Fibroblast of skin of abdomen (primary cell): ENCODE measurements at places on chromosomes 12 and 14.

DNA sequence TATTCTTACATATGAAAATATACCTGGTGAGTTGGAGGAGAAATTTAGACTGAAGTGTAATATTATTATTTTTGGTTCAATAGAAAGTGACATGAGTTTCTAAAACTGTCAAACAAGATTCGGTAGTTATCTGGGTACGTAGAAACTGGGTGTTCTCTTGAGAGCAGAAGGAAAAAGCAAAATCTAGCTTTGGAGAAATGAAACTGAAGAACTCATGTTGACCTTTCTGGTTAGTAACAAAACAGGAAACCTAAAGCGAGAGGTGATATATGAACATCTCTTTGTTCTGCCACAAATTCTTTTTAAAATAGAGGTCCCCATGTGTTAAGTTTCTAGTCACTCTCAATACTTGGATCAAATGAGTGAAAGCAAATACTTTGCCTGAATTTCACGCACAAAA is 401.7 kb downstream of the TRHDE start:
- no peak for DNase-seq

DNA sequence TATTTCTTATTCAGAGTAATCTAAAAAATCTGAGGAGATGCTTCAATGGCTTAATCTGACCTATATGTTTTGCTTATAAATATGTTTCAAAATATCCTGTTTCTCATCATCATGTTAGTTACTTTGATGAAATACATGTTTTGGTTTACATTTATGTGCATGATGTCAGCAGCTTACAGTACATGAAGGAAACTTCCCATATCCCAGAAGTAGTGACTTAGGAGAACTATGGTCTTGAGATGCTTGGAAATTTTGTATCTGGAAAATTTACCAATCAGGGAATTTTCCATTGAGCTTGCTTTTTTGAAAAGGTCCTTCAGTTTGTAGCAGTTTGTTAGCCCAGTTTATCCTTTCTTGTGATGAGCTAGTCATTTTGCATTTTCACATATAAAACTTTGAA is 73.3 kb downstream of the RASSF8 start:
- no peak for DNase-seq

DNA sequence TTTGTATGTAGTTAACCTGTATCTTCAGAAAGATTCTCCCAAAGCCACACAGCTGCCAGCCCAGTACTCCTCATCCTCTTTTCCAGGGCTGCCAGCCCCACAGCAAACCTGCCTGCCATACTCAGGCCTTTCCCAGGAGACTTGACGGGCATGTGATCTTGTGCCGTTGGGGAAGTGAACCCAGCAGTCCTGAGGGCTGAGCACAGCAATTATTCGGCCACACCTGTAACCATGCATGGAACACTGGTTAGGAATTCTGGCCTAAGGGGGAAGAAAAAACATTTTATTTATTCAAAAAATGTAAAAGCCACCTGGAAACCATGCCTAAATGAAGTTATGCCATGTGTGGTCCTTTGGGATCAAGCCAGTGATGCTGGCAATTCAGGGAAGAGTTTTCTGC is 145.3 kb downstream of the GRIN2B start:
- DNase-seq, result no peak

DNA sequence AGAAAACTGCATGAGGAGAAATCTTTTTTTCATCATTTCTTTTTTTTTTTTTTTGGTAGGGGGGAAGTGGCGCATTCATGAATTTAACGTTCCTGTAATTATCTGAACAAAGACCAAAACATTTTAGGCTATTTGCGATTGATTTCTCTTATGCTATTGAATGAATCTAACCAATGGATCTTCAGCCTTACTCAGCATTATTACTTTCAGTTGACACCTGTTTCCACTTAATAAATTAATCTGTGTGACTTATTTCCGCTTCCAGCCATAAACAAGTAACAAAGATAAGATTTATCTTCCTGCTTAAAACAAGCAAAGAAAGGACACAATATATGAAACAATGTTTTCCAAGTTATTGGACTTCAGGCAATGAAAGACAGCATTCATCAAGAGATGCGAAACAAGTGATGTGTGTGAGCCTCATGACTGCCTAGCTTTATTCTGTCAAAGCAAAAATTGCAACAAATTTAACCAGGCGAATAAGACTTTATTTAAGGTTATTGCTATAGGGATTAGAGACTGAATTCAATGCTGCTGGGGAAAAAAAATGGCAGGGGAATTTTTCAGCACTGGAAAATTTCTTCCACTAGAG is 1026.9 kb downstream of the LRFN5 start:
- DNase-seq, result no peak

DNA sequence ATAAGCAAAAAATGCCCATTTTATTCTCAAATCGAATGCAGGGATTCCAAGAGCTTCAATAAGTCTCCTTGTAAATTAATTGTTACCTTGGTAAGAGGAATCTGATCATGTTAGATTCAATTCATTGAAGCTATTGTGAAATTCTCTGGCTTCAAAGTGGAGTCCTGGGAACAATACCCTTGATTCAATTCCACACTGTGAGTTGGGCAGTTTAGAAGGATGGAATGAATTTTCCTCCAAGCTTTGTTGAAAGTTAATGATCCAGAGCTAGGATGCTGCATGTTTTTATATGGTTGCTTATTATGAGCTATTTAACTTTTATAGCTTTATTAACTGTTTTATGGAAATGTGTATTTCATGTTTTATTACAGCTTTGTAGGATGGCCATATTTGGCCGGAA is 89.9 kb upstream of the IGF1 start:
- no peak for DNase-seq

DNA sequence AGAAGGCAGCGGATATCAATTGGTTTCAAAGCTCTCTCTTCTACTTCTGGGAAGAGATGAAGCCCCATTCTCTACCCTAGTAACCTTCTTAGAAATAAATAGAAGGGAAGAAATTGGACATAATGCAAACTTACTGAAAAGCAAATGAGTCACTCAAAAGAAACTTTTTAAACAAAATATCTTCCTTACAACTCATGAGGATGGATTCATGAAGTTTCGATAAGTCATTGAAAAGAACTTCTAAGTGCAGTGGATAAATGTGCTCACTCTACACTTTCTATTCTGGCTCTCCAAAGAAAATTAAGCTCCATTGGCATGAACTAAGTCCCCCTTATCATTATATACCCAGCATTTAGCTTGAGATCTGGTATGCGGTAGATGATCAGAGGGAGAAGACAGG is 899.5 kb downstream of the RPS29 start:
- no peak for DNase-seq

GRCh38 chr12:107372229-107372658 is 278.9 kb upstream of the CRY1 start:
- peak; percentile 23 for DNase-seq

DNA sequence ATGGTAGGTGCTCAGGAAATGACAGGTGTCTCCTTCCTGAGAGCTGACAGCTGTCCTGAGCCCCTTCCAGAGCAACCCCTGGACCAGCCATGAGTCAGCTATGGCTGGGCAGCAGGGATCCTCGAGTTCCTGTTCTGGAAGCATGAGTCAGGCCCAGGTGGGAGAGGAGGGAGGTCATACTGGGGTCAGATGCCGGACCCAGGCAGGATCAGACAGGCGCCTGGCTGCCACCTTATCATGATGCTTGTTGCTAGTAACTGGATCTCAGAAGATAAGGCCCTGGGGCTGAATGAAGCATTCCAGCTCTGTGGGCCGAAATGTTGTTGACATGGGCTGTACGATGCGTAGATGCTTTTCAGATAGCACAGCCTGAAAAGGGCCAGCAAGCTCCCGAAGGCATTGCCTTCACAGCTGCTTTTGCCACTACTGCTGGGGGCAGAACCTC is 17.4 kb upstream of the KRT7 start:
- no peak for DNase-seq

DNA sequence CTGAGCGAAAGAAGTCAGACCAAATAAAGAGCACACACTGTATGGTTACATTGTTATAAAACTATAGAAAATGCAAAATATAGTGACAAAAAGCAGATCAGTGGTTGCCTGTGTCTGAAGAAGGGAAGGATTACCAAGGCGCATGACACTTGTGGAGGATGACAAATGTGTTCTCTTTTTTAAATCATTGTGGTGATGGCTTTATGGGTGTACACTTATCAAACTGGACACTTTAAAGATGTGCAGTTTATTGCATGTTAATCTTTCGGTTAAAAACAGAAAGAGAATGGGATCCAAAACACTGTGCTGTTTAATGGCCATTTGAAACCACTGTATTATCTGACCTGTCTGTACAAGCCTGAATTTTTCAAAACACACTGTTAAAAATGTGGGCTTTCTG is 8.8 kb upstream of the CDK17 start:
- DNase-seq, result no peak

- no peak for DNase-seq
These were observed 27.2 kb downstream of the KRT80 start for GRCh38 chr12:52164624-52165023.

DNA sequence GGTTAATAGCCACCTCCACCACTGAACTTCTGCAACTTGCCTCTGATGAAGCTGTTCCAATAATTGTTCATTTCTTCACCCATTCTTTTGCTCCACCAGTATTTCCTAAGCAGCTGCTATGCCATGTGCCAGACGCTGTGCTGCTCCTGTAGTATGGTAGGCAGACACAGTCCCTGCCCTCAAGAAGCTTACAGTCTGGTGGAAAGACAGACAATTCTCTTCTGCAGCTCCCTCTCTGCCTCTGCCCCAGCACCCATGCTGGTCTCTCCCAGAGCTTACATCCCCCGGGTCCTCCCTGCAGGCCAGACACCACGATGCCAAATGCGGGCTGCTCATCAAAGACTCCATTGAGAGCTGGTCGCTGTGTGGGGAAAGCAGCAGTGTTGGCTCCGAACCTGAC is 111.6 kb upstream of the ESRRB start:
- DNase-seq, result no peak

- no peak for DNase-seq
These were observed 91.0 kb upstream of the MED13L start for GRCh38 chr12:116368196-116369194.

DNA sequence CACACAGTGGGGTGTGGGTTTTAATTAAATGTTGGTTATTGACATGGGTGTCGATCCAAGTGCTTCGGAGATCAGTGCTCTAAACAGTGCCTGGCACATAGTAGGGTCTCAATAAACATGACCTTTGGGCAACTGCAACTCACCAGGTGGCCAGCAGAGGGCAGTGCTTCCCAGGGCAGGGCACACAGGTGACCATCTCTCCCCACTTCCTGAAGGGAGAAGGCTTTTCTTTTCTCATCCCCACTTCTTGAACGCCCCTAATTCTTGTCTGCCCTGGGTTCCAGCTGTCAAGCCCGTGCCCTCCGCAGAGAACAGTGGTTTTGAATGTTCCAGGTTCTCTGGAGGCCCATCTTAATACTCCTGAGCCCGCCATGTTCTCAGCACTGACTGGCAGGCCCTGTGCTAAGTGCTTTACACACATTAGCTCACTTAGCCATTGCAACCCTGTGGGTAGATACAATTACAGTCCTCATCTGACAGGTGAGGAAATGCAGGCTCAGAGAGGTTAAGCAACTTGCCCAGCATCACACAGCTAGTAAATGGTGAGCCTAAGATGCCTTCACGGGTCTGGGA is 16.3 kb downstream of the RAPGEF3 start:
- no peak for DNase-seq

DNA sequence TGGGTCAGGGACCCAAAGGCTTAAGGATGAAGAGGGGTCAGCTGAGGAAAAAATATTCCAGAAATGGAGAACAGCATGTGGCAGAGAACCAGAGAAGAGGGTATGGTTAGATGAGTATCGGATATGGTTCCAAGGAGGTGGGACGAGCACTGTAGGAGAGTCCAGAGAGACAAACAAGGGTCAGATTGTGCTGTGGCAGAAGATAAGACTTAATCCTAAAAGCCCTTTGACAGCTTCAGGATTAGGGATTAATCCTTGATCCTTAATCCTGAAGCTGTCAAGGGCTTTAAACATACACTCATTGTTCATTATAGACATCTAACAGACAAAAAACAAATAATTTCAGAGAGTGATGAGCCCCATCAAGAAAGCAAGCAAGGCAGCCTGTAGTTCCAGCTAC is 124.0 kb downstream of the SPTSSA start:
- no peak for DNase-seq

GRCh38 chr12:76272287-76272686 is 75.9 kb downstream of the BBS10 start:
- DNase-seq, result no peak

GRCh38 chr14:51285120-51285519 is 45.1 kb downstream of the TMX1 start:
- DNase-seq, result no peak

DNA sequence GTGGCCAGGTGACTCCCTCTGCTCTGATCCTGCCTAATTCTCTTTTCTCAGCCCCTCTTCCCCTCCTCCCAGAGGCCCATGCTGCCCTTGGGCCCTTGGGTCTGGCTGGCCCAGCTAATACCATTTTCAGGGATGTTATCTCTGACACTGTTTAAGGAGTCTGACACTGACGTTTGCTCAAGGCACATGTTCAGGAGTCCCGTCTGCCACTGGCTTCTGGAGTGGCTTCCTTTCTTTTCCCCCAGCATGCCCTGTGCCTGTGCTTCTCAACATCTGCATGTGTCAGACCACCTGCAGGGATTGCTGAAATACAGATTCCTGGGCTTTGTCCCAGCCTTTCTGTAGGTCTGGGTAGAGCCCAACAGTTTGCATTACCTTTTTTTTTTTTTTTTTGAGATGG is 128.9 kb downstream of the BCL11B start:
- DNase-seq, result no peak

DNA sequence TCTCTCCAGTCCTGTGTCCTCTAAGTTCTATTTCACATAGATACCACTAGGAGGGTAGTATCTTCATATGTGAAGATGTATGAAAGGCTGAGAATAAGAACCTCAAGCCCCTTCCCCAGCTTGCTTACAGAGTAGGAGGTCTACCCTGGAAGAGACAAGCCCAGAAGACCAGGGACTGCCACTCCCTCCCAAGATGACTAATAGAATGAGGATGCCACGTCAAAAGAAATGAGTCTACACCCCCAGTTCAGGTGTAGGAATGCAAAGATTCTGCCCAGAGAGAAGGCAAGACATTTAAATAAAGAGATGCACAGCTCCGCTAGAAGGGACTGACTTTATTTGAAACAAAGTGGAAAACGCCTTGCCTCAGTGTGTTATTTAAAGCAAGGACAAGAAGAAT is 1006.0 kb upstream of the USP15 start:
- DNase-seq, result no peak

- no peak for DNase-seq
These were observed 4.7 kb upstream of the COCH start for GRCh38 chr14:30869551-30870155.
